ENCODE measurements at places on chromosomes 3 and 15. TPM values are rescaled to one million over a fixed set of nuclear protein-coding genes. Genes with fewer than 3 reads are reported as not detected.

DNA sequence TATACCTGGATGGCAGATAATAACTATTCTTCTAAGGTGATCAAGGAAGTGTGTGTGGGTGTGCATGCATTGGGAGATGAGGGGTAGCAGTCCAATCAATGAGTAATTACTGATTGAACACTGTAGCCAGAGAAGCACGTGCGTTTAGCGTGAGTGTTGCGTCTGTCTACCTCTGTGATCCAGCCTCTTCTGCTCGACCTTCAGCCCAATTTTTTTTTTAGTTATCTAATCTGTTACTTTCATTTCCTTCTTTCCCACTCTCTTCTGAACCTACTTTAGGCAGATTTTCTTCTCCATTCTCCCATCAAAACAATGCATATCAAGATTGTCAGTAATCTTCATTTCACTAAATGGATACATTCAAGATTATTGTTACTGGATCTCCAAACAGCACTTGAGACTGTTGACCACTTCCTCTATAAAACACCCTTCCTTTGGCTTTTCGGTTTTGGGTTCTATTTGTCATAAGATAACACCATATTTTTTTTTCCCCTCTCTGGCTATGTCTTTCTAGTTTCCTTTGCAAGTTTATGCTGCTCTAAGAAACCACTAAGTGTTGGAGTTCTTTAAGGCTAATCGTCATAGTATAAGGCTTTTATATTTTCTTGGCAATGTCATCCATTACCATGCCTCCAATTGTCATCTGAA lies 41.0 kb downstream of the MCTP2 start:
- no peak overlapping the region for H3K27ac ChIP-seq
- H3K4me1 ChIP-seq = peaks cover 17% of the 10 kb centered on the region
- H3K4me3 ChIP-seq = no peak overlapping the region
- H3K27me3 ChIP-seq = no peaks in the 10 kb centered on the region
- peaks cover 5% of the 10 kb centered on the region for H3K36me3 ChIP-seq

GRCh38 chr3:53162672-53163443 lies 1.8 kb downstream of the PRKCD start:
- H3K27ac ChIP-seq = peak overlapping the region; percentile 85
- H3K36me3 ChIP-seq = peaks cover 18% of the 10 kb centered on the region
- H3K4me3 ChIP-seq = peak overlapping the region; percentile 86
- peak; percentile 47 for DNase-seq
- no peaks in the 10 kb centered on the region for H3K27me3 ChIP-seq

GRCh38 chr3:197427021-197427420 lies 128.6 kb upstream of the DLG1 start:
- no peaks in the 10 kb centered on the region for H3K36me3 ChIP-seq
- H3K4me3 ChIP-seq = no peak overlapping the region
- no peak for DNase-seq
- peaks cover 8% of the 10 kb centered on the region for H3K4me1 ChIP-seq
- peaks cover 28% of the 10 kb centered on the region for H3K27me3 ChIP-seq

GRCh38 chr3:64673159-64673715 lies 14.6 kb downstream of the ADAMTS9 start:
- H3K36me3 ChIP-seq = no peaks in the 10 kb centered on the region
- no peak overlapping the region for H3K27ac ChIP-seq
- no peaks in the 10 kb centered on the region for H3K27me3 ChIP-seq

- peak overlapping the region; percentile 61 for H3K4me3 ChIP-seq
- no peak for DNase-seq
- H3K27me3 ChIP-seq = peaks cover 54% of the 10 kb centered on the region
- no peaks in the 10 kb centered on the region for H3K36me3 ChIP-seq
- H3K27ac ChIP-seq = no peak overlapping the region
These were observed 1.1 kb upstream of the NLGN1 start for GRCh38 chr3:173396191-173397041.

EBLN2 gene
- 9.4 TPM for total RNA-seq

LXN gene
- total RNA-seq = 5.9 TPM

ATP8B4 gene
- 0.54 TPM for total RNA-seq

CAPN3 gene
- 23.8 TPM for total RNA-seq

Measured in activated B cell treated with CpG ODN at 0.5 μM for 24 hours (primary cell).